ENCODE measurements at places on chromosomes 12 and 14.
A peak's percentile ranks its signal among the peaks of the same experiment; 100 is the strongest.

GRCh38 chr12:14946861-14947260 lies 8.5 kb upstream of the ERP27 start:
- no peak for DNase-seq

GRCh38 chr14:95320078-95320895 lies 579 bp upstream of the CLMN start:
- DNase-seq, result peak; percentile 18

DNA sequence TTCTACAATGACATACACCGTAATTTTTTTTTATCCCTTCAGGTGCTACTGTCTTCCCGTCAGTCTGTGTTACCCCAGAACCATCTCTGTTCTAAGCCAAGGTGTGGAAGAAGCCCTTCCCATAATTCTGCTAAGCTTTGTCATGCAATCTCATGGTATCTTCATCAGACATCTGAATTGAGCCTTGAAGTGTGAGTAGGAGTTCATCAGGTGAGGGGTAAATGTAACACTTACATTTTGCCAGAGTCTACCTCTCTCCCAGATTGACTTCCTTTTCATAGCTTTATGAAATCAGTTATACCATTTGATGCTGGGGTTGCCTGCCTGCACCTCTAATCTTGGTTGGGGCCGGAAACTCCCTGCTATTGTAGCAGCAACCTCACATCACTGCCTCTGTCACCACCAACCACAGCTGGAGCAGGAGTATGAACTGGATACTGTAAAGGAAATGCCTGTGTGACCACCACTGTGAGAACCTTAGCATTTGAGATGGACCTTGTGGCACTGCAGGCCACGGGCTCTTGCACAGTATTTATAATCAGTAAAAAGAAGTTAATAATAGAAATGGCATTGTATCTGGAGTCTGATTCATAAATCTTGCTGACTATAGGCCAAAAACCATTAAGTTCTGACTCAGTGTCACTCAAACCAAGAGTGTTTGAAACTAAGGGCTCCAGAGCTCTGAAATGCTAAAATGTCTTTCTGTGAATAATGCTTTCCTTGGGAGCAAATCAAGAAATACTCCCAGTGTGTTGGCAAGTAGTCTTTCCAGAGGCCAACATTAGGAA lies 58.7 kb upstream of the STK38L start:
- peak; percentile 35 for DNase-seq

DNA sequence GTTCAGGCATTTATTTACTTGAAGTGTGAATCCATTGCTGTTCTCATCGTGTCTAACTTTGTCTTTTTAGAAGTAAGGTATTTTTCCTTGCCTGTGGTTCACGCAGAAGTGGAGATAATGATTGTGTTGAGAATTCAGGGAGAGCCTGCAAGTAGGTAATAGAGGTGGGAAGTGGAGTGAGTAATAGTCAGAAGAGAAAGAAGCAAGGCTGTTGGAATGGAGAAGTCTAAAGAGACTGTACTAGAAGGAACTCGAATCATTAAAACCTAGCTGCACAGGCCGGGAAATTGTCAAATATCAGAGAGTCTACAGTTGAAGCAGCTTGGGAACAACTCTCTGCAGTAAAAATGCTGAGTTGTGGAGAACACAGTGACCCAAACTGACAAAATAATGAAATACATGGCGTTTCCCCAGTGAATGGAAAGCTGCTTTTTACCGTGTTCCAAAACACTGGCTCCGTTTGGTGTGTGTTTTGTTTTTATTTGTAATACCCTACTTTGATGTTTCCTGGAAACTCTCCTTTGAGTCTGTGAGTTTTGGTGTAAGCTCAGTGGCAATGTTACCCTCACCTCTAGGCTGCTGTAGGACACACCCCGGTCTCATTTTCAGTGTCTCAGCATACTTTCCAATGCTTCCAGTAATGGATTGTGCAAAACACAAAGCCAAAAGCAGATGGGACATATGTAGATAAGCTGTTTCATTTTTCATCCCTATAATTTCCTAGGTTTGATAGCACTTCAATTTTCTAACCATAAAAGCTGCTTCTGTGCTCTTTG lies 146.6 kb downstream of the CRADD start:
- no peak for DNase-seq

GRCh38 chr12:102468261-102468915 lies 12.0 kb downstream of the IGF1 start:
- DNase-seq, result no peak
